ENCODE measurements at places on chromosomes 16 and 17. TPM values are rescaled to one million over a fixed set of nuclear protein-coding genes. Genes with fewer than 3 reads are reported as not detected.

DNA sequence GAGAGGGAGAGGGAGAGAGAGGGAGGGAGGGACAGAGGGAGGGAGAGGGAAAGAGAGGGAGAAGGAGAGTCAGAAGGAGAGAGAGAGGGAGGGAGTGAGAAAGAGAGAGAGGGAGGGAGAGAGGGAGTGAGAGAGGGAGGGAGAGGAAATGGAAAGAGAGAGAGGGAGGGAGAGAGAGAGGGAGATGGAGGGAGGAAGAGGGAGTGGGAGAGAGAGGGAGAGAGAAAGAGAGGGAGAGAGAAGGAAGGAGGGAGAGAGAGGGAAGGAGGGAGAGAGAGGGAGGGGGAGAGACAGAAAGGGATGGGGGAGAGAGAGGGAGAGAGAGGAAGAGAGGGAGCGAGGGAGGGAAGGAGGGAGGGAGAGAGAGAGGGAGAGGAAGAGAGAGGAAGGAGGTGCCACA, 72.8 kb downstream of the AXIN2 start:
- DNase-seq: no peak
- no peak overlapping the region for H3K4me3 ChIP-seq
- no peak overlapping the region for H3K27ac ChIP-seq
- no peaks in the 10 kb centered on the region for H3K27me3 ChIP-seq
- H3K36me3 ChIP-seq: no peaks in the 10 kb centered on the region

DNA sequence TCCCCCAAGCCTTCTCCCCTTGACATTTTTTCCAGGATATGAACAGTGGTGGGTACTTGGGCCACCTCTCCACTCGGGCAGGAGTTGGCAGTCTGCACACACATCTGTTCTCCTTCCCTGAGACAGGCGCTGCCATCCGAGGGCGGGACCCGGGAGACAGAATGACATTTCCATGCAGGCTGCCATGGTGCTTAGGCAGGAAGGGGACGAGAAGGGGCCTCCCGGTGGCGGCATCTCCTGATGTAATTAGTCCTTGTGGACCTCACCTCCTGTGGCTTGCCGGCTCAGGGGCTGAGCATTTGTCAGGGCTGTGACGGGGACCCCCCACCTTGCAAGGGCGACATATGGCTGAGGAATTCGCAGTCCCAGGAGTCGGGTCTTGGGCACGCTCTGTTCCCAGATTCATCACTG, 197.2 kb downstream of the FOXL1 start:
- H3K36me3 ChIP-seq: no peaks in the 10 kb centered on the region
- H3K4me1 ChIP-seq: peaks cover 25% of the 10 kb centered on the region
- no peak for DNase-seq
- H3K4me3 ChIP-seq: no peak overlapping the region
- H3K27me3 ChIP-seq: peaks cover 55% of the 10 kb centered on the region

- no peak overlapping the region for H3K4me3 ChIP-seq
- no peak for DNase-seq
- H3K27me3 ChIP-seq: no peaks in the 10 kb centered on the region
- H3K4me1 ChIP-seq: peaks cover 5% of the 10 kb centered on the region
- no peak overlapping the region for H3K27ac ChIP-seq
- H3K36me3 ChIP-seq: no peaks in the 10 kb centered on the region
Observed at GRCh38 chr17:79873583-79873982, 34.3 kb upstream of the CBX4 start.

The SALL1 gene
- total RNA-seq: 8.0 TPM

DNA sequence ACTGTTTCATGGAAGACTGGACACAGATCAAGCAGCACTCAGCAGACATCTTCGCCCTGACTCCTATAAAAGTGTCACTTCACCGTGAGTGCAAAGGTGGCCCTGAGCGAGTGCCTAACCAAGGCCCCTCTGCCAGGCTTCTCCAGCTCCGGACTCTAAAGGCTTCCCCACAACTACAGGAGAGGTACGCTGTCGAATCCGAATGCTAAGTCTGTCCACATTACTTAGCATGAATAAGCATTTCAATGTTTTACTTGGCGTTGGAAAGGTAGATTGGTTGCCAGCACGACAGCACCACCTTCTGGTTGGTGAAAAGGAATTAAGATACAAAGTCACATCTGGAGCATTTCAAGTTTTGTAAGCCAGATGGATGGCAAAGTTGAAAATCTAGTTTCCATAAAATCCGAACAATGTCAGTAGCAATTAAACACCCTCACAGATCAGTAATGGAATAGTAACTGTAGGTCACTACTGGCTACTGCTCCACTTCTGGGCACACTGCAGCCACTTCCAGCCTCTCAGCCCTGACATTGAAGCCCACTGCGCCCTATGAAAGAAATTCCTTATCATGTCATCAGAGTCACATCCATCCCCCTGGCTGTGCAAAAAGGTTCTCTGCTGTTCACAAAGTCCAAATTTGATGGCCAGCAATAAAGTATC, 100.9 kb downstream of the PARN start:
- peak; percentile 75 for DNase-seq
- peaks cover 39% of the 10 kb centered on the region for H3K4me1 ChIP-seq
- H3K4me3 ChIP-seq: peak overlapping the region; percentile 80
- H3K27ac ChIP-seq: peak overlapping the region; percentile 91
- H3K36me3 ChIP-seq: peaks cover 16% of the 10 kb centered on the region
- H3K27me3 ChIP-seq: no peaks in the 10 kb centered on the region

GRCh38 chr16:78252757-78253156, 153.3 kb downstream of the WWOX start:
- no peak overlapping the region for H3K4me3 ChIP-seq
- H3K27me3 ChIP-seq: peaks cover 7% of the 10 kb centered on the region
- peaks cover 3% of the 10 kb centered on the region for H3K36me3 ChIP-seq
- H3K27ac ChIP-seq: no peak overlapping the region

The EPX gene
- total RNA-seq: not detected

The ZFP1 gene
- 19.8 TPM for total RNA-seq

- peak overlapping the region; percentile 34 for H3K27ac ChIP-seq
- H3K4me3 ChIP-seq: no peak overlapping the region
- H3K36me3 ChIP-seq: peaks cover 7% of the 10 kb centered on the region
- H3K27me3 ChIP-seq: no peaks in the 10 kb centered on the region
Observed at GRCh38 chr17:82110298-82110697, 12.3 kb upstream of the FASN start.

The SPATA22 gene
- total RNA-seq: not detected

DNA sequence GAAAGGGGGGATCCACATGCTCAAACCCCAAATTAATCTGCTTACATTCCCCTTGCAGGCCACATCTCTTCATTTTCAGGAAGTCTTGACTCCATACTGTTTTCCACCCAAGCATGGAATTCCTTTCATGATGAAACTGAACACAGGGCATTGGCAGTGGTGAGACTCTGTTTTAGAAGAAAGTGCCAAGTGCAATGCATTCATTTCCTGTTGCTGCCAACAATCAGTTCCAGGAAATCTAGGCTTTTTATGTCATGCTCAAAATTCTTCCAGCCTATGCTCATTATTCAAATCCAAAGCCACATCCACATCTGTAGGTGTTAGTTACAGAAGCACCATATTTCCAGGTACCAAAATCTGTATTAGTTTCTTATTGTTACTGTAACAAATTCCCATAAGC, 4.1 kb downstream of the CCL2 start:
- no peak for DNase-seq
- no peak overlapping the region for H3K4me3 ChIP-seq
- H3K36me3 ChIP-seq: no peaks in the 10 kb centered on the region
- H3K27ac ChIP-seq: no peak overlapping the region
- peaks cover 11% of the 10 kb centered on the region for H3K4me1 ChIP-seq

DNA sequence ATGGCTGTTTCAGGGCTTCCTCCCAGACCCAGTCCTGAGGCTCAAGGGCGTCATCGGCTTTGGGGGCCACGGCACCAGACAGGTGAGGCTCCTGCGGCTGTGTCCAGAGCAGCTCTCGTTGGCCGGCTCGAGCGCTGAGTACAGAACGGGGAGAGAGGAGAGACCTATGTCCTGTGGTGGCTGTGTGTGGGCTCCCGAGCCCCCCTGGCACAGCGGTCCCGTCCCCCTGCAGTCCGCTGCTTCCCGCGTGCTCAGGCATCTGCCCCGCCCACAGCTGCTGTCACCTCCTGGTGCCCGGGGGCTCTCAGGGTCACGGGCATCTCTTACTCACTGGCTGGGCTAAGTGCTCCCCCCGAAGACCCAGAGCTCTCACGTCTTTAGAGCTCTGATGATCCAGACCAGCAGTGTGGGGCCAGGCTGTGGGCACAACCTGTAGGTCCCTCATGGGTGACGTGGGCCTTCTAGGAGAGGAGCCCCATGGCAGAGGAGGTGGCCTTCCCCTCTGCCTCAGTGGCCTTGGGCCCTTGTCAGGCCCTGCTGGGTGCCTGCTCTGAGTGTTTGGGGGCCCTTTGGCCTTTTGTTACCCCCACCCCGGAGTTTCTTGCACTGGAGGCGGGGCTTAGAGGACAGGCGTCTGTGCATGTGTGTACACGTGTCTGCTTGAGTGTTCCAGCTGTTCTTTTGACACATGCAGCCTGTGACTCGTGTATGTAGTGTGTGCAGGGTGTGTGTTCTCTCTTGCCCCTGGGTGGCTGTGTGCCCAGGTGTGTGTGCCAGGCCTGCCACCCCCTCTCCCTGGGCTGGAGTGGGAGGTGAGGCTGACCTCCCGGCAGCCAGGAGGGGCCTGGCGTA, 3.5 kb downstream of the WDR90 start:
- no peaks in the 10 kb centered on the region for H3K4me1 ChIP-seq
- H3K4me3 ChIP-seq: peak overlapping the region; percentile 68
- H3K36me3 ChIP-seq: no peaks in the 10 kb centered on the region

The TEX19 gene
- 0.14 TPM for total RNA-seq

GRCh38 chr16:4652561-4652960, 27.9 kb downstream of the MGRN1 start:
- H3K4me3 ChIP-seq: no peak overlapping the region
- no peaks in the 10 kb centered on the region for H3K4me1 ChIP-seq
- no peaks in the 10 kb centered on the region for H3K27me3 ChIP-seq
- peaks cover 12% of the 10 kb centered on the region for H3K36me3 ChIP-seq
- H3K27ac ChIP-seq: no peak overlapping the region
- no peak for DNase-seq

DNA sequence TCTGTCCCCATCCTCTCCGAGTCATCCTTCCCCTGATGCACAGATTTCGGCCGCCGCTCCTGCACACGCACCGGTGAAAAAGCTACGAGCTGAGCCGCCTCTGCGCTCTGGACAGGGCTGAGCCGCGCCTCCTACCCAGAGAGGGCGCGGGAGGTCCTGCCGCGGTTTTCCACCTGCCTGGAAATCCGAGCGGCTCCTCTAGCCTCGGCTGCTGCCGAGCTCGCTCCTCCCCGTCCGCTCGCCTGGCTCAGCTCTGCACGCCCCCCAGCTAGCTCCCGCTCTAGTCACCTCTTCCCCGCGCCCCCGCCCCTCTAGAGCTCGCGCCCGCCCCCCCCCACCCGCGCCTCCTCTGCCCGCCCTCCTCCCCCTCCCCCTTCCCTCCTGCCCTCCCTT, 198 bp upstream of the SHISA9 start:
- H3K36me3 ChIP-seq: no peaks in the 10 kb centered on the region
- H3K4me3 ChIP-seq: peak overlapping the region; percentile 78
- H3K4me1 ChIP-seq: no peaks in the 10 kb centered on the region
- DNase-seq: no peak
- no peak overlapping the region for H3K27ac ChIP-seq

The FOXC2 gene
- 11.3 TPM for total RNA-seq

GRCh38 chr16:57092786-57093411, 516 bp downstream of the CPNE2 start:
- no peaks in the 10 kb centered on the region for H3K36me3 ChIP-seq
- DNase-seq: no peak
- H3K27me3 ChIP-seq: peaks cover 6% of the 10 kb centered on the region
- H3K4me1 ChIP-seq: peaks cover 14% of the 10 kb centered on the region

- H3K4me1 ChIP-seq: peaks cover 24% of the 10 kb centered on the region
- DNase-seq: no peak
- H3K27ac ChIP-seq: peak overlapping the region; percentile 34
- no peaks in the 10 kb centered on the region for H3K36me3 ChIP-seq
Observed at GRCh38 chr17:83067718-83068261, 11.6 kb upstream of the METRNL start.

GRCh38 chr17:67074781-67075180, 30.4 kb downstream of the CACNG1 start:
- peaks cover 7% of the 10 kb centered on the region for H3K36me3 ChIP-seq
- H3K27me3 ChIP-seq: no peaks in the 10 kb centered on the region
- H3K4me3 ChIP-seq: no peak overlapping the region
- peaks cover 19% of the 10 kb centered on the region for H3K4me1 ChIP-seq

DNA sequence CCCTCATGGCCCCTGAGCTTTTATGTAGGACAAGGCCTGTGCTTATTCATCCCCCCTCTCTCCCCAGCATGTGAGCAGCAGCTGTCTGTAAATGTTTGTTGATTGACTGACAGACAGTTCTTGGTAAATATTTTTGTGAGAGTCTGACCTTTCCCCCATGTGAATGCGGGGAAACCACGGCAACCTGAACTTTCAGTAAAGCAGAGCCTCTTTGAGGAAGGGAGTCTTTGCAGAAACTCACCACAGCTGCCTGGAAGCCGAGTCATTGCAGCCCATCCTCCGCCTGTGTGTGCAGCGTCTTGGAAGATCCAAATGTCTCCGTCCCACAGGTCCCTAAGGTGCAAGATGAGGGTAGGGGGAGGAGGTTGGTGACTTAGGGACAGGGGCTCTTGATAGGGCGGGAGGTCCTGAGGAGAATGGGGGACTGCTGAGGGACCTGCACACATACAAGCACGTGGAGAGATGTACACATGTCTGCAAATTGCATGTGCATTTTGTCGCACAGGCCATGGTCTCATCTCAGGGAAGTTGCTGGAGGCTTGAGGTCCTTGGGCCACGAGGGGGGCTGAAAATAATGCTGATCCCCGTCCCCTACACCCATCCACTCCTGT, 23.0 kb upstream of the IL21R start:
- H3K27ac ChIP-seq: no peak overlapping the region
- no peaks in the 10 kb centered on the region for H3K36me3 ChIP-seq
- H3K4me1 ChIP-seq: no peaks in the 10 kb centered on the region

The CIBAR2 gene
- total RNA-seq: 4.9 TPM

DNA sequence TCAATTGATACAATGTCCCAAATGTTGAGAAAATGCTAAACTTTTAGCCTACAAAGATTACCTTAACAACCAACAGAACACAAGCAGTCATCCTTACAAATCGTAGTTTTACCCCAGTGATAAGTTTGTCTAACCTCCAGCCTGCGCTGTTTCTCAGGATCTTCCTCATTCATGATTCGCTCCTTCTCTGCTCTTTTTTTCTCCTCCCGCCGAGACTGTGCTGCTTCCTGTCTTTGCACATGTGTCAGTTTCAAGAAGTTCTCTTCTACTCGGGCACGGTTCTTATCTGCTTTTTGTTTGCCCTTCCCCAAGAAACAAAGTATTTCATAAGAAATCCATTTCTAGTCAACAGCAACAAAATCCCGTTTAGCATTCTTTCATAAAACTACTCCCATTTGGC, 10.2 kb upstream of the STRADA start:
- no peak overlapping the region for H3K4me3 ChIP-seq
- H3K36me3 ChIP-seq: peaks cover 26% of the 10 kb centered on the region
- H3K4me1 ChIP-seq: no peaks in the 10 kb centered on the region
- no peaks in the 10 kb centered on the region for H3K27me3 ChIP-seq
- DNase-seq: no peak
- H3K27ac ChIP-seq: no peak overlapping the region

- peaks cover 4% of the 10 kb centered on the region for H3K4me1 ChIP-seq
- H3K27ac ChIP-seq: no peak overlapping the region
- no peak for DNase-seq
- H3K36me3 ChIP-seq: no peaks in the 10 kb centered on the region
- H3K27me3 ChIP-seq: peaks cover 24% of the 10 kb centered on the region
- H3K4me3 ChIP-seq: no peak overlapping the region
Observed at GRCh38 chr17:77535435-77535834, 394.7 kb downstream of the SEC14L1 start.

Data from type B pancreatic cell (in vitro differentiated cells).